Brain (organoid and tissue), 16 donors: ENCODE measurements at places on chromosomes 12 and 14.

- DNase-seq = peak; percentile 49
These were observed 138.9 kb downstream of the HMGA2 start for GRCh38 chr12:65962921-65963861.

DNA sequence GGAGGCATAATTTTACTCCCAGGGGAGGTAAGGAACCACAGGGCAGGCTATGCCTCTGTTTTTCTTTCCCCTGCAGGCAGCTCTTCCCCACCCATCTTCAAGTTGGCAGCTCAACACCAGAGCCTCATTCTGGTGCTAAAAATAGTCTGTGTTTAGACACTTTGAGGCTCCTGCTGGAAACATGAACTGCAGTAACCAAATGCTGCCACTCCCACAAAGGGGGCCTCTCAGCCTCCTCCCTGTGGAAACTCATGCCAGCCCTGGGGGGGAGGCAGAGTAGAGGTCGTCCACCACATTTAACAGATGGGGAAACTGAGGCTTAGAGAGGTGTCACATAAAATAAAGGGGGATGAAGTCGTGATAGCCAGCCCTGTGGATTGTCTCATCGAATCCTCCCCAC lies 61.4 kb downstream of the WSCD2 start:
- no peak for DNase-seq

DNA sequence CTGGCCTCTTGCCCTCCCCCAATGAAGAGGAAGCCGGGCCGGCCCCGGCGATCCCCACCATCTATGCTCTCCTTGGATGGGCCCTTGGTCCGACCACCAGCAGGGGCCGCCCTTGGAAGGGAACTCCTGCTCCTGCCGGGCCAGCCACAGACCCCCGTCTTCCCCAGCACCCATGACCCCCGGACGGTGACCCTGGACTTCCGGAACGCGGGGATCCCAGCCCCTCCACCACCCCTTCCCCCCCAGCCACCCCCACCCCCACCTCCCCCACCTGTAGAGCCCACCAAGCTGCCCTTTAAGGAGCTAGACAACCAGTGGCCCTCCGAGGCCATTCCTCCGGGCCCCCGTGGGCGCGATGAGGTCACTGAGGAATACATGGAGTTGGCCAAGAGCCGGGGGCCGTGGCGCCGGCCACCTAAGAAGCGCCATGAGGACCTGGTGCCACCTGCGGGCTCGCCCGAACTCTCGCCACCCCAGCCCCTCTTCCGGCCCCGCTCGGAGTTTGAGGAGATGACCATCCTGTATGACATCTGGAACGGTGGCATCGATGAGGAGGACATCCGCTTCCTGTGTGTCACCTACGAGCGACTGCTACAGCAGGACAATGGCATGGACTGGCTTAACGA lies 19.4 kb downstream of the SETD1B start:
- no peak for DNase-seq

DNA sequence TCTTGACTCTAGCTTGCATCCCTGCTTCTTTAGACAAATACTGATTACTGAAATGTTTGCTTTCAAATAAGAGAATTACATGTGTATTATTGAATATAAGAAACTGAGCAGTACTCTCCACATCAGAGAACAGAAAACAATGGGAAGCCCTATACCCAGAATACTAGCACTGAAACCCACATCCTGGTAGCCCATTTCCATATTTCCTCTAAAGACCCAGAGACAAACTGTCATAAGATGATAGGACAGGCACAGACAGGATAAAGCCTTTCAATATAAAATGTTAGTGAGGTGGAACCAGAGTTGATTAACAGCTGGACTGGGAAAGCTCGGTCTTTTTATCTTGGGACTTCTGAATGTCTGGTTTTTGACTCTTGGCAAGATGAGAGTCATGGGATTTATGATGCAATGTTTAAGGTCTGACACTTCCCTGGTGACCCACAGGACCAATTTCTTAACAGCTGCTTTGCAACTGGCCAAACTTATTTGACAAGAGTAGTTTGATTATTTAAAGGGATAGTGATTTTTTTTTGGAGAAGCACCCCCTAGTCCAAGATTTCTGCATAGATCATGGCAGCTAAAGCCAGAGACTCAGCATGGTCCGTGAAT lies 166.9 kb upstream of the ATXN7L3B start:
- no peak for DNase-seq

DNA sequence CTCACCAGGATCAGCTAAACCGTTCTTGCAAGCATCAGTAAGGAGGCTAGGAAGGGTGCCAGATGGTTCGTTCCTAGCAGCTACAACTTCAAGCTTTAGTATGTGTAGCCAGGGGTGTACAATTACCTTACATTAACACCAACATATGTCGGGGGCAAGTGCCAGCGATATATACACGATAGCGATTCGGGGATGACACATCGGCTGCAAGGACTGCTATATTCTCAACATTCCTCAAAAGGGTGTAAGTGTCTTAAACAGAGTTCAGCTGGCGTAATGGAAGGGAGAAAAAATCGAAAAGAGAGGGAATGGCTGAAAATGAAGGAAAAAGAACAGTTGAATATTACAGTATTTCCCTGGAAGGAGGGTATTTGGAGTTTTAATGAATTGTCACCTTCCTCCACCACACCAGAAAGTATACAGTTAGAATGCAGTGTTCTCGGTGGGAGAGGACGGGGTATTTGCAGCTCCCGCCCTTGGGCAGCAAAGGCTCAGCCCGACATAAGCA lies 545 bp downstream of the LIMA1 start:
- peak; percentile 21 for DNase-seq

- no peak for DNase-seq
These were observed 185.7 kb upstream of the BTG1 start for GRCh38 chr12:92331383-92331782.
